Activated naive CD8-positive, alpha-beta T cell treated with anti-CD3 and anti-CD28 coated beads for 36 hours (primary cell): ENCODE measurements at places on chromosomes 12 and 14.

DNA sequence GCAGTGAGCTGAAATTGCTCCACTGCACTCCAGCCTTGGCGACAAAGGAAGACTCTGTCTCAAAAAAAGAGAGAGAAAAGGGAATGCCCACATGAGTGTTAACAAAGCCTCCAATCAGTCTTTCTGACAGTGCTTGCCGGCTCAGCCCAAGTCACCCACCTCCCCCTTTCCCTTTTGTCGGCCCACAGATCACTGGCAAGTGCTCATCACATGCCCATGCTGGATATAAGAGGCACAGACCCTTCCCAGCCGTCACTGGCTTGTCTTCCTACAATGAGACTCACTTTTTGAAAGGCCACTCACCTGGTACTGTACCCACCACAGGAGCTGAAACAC is 70.8 kb downstream of the CCDC88C start:
- no peak for DNase-seq

DNA sequence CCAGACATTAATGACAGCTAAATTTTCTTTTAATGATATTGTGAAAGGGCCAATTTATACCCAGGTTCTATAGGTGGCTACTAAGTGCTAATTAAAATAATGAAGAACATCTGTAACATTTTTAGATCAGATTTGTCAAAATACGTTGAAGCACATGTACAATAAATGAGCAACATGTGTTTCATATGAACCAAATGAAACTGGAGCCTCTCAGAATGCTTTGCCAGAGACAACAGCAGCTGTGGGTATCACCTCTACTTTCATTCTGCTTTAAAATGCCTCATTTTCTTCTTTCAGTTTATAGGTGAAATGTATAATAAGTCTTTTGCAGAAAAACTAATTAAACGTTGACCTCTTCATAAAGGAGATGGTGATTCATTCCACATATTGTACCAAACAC is 26.1 kb upstream of the MYF6 start:
- DNase-seq: no peak

DNA sequence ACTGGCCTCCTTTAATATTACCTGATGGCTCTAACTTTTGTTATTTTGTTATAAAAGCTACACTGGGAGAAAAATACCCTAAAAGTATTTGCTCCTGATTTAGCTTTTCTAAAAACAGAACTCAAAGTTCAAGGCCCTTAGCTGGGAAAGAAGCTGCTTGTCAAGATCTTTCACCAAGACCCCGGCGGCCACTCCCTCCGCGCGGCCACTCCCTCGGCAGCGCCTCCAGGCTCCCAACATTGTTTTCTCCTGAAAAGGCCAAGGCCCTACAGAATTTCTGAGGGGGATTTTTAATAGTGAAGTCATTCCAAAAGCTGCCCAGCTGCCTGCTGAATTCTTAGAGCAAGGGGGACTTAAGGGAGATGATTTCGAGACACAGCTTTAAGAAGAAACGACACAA is 96.4 kb downstream of the NTN4 start:
- DNase-seq: no peak

DNA sequence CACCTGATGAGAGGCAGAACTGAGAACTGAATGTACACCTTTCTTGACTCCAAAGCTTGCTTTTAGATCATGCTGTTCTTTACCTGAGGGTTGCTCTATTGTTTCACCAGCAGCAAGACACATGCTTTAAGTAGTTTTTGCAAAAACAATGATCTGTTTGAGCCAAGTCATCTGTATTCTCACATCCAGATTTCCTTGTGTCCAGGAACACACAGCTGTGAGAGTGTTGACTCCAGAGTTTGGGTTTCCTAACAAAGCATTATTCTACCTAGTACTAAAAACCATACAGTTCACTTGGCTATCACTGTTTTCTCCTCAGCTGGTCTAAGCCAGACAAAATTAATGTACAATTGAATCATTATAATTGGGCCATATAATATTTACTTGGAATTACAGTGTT is 120.4 kb downstream of the STAB2 start:
- no peak for DNase-seq

- DNase-seq: no peak
These were observed 2.4 kb downstream of the C14orf180 start for GRCh38 chr14:104582005-104582404.

DNA sequence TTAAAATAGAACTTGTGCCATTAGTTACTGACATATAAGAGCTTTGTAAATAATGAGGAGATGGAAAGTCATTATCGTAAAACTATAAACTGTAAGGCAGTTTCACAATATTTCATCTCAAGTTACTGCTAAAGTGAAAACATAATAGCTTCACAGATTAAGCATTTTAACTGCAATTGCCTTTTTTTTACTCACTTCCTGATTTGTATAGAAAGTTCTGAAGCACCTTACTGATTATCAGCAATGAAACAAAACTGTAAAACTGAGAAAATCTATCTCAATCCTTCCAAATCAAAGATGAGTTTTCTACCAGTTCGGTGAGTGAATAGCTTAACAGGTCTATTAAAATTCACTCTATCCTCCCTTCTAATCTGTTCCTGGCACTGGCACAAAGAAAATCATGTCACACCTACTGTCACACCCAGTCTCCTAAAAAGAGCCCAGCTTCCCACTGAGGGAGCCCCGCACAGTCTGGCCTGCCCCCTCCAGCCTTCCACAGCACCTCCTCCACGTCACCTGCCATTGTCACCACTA is 161.4 kb upstream of the ABCD2 start:
- DNase-seq: no peak

DNA sequence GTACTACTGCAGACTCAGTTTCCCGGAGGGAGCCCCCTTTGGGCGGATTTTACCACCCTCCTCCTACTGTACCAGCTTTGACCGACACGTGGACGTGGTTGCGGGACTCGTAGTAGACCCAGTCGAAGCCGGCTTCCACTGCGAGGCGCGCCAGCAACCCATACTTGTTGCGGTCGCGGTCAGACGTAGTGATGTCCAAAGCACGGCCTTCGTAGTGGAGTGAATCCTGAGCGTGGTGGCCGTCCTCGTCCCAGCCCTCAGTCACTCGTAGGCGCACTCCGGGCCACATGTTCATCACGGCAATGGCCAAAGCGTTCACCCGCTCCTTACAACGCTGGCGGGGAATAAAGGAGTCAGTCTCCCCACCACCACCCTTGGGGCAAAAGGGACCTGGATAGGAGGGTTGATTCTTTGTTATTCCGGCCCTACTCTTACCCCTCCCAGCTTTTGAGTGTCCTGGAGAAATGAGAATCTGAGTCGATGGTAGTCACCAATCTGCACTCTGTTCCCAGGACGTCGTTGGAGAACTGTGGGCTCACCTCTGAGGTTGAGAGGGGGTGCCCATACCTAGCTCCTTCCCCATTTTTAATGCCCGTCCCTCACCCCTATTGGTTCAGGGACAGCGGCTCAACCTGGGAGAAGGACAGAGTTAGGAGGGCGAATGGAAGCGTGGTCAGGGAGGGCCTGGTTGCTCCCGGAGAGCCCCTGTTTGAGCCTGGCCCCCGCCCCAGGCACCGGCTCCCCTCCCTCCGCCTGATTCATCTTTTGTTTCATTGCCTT is 3.4 kb downstream of the DHH start:
- no peak for DNase-seq

DNA sequence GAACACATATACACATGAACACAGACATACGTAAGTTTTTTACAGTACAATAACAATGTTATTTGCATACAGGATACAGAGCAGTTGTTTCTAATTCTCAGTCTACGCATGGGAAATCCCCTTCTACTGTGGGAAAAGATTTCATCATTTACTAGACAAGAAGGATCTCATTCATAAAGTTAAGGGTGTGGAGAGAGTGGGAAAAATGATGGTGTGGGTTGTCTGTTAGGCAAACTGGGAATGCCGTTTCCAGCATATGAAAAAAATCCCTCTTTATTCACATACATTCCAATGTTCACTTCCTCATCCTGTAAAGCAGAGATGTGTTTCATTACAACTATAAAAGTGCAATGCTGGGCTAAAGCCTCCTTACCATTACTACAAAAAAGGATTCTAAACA is 120.9 kb downstream of the SINHCAF start:
- no peak for DNase-seq

GRCh38 chr12:39646963-39647362 is 27.4 kb upstream of the ABCD2 start:
- no peak for DNase-seq

DNA sequence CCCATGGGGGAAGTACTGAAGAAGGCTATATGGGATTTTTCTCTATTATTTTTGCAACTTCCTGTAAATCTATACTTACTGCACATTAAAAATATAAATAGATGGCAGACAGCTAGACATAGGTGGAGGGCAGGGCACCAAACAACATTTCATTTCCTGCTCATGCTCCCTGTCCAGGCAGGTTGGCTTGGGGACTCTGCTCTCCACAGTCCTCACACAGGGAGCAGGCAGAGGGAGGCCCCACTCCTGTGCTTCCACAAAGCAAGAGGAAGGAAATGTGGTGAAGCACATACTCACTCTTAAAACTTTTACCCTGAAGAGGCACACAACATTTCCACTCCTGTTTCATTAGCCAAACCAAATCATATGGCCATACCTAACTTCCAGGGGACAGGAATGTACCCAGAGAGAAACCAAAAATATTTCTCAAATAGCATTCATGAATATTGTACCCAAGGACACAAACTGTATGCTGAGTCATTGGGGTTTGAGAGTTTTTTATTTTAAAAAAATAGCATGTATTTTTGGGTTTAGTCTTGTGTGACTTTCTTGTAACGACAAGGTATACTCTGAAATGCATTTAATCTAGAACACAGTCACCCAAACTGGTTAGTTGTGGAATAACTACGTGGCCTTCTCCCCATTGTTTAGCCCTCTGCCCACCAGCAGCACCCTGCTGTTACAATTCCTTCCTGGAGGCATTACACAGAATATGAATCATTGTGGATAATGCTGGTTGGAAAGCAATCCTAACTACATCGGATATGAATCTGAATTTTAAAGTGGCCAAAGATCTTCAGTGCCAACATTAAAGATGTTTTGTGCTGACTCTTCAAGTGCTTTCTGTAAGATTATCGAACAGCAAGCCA is 40.9 kb downstream of the RTN1 start:
- no peak for DNase-seq

- no peak for DNase-seq
These were observed 403.3 kb downstream of the ETNK1 start for GRCh38 chr12:23028158-23028802.

DNA sequence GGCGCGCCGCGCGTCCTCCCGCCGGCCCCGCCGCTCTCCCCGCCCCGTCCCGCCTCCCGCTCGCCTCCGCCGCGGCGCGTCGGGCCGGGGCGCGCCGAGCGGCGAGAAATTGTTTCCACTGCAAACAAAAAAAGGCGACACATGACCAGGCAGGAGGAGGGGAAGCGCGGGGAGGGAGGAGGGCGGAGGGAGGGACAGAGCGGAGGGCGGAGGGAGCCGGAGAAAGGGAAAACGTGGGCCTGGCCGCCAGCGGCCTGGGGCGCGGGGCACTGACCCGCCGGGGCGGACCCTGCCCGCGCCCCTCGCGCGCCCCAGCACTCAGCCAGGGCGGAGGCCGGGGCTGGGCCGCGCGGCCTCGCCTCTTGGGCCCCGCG is at the start of gene FOXN3:
Gene FOXN3 (minus strand): TSS at position 143 of the 374 bp plus-strand sequence. CDS start 4,757 bp downstream, outside the sequence.
- peak; percentile 88 for DNase-seq

- DNase-seq: peak; percentile 34
These were observed 46.7 kb downstream of the TMCC3 start for GRCh38 chr12:94603434-94604365.

GRCh38 chr12:130633771-130634170 is 82.3 kb downstream of the RIMBP2 start:
- no peak for DNase-seq

GRCh38 chr12:52698651-52699340 is 4.5 kb downstream of the KRT77 start:
- DNase-seq: no peak

DNA sequence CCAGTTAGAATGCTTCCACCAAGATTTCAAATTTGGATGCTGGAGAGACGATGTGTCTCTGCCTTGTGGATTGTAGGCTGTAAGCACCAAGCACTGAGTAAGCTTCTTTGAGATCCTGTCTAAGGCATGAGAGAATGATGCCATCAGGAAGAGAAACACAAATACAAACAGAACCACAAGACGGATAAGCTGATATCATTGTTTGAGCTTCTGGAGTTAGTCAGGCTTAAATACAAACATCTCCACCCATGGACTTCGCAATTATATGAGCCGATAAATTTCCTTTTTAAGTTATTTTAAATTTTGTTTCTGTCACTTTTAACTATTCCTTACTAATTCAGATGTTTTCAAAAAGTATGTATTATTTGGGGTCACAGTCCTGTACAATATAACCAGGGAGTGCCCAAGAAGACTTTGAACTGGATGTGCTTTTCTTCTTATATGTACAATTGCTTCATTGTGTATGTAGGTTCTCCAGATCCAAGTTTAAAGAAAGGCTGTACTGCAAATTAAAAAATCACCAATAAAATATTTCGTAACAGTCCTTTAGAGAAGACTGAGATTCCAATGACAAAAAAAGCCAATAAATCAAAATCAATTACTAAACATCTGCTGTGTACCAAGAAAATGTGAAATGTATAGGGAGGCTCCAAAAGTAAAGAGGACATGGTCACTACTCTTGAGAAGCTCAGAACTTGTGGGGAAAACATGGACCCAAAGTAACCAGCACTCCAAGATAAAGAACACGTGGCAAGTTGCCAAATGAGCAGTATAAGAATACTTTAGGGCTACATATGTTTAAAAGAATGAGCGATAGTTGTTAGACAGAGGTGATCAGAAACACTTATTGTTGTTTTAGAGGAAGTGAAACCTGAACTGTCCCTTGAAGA is 274.1 kb downstream of the ADAMTS20 start:
- DNase-seq: no peak

GRCh38 chr14:27410981-27411380 is 813.1 kb upstream of the NOVA1 start:
- DNase-seq: no peak

GRCh38 chr12:82959821-82960220 is 273.1 kb downstream of the TMTC2 start:
- DNase-seq: no peak

DNA sequence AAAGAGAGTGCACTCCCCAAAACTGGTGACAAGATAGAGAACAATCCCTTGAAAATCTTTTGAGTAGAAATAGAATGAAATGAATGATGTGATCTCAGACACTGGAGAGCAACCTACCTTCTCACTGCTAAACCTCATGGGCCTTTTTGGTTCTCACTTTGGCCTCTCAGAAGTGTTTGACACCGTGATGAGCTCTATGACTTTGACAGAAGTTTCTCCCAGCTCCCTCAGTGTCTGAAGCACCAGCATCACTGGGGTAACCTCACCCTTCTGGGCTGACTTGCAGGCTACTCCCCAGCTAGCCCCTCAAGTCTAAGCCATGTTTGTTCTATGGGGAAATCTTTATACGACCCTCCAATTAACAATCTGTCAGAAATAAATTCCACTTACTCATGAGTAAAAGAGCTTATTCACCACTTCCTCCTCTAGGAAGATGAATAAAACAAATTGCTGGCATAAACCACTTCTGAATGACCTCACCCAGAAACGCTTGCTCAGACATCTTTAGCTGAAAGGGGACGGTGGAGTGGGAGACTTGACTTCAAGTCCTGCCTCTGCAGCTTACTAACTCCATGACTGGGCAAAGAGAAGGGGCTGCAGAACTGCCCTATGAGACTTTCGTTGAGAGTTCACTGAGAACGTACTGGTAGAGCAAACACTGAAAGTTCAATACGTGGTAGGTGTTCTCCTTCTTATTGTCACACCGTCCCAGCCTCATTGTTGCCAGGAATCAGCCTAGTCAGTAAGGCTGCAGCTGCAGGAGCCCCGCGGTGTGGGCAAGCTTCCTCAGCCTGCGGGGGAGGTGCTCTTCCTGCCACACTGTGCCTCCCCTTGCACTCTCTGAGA is 46.5 kb downstream of the ST8SIA1 start:
- no peak for DNase-seq

- peak; percentile 79 for DNase-seq
These were observed 62.1 kb downstream of the PPP2R5C start for GRCh38 chr14:101823511-101824120.
